ENCODE measurements at places on chromosomes 11 and 22. TPM values are rescaled to one million over a fixed set of nuclear protein-coding genes. Genes with fewer than 3 reads are reported as not detected.

SLC29A2 gene
- total RNA-seq: 3.1 TPM

USP2 gene
- 100 TPM for total RNA-seq

TMEM132A gene
- total RNA-seq: 39.0 TPM

RAG1 gene
- 1.5 TPM for total RNA-seq

MS4A6A gene
- 21.6 TPM for total RNA-seq

JAML gene
- 3.5 TPM for total RNA-seq

WT1 gene
- 189 TPM for total RNA-seq

ANO1 gene
- 10.3 TPM for total RNA-seq

PTPRJ gene
- total RNA-seq: 8.2 TPM

OR5P2 gene
- total RNA-seq: 0.62 TPM

GRAMD1B gene
- 78.9 TPM for total RNA-seq

C22orf31 gene
- 1.8 TPM for total RNA-seq

CELSR1 gene
- total RNA-seq: 21.5 TPM

FIBIN gene
- 5.3 TPM for total RNA-seq

KCNK7 gene
- total RNA-seq: 0.99 TPM

GGTLC2 gene
- total RNA-seq: 21.5 TPM

SLC17A6 gene
- total RNA-seq: not detected

SCGB2A2 gene
- total RNA-seq: not detected

MADD gene
- 103 TPM for total RNA-seq

CNTF gene
- total RNA-seq: 1.3 TPM

F2 gene
- total RNA-seq: 2.4 TPM

OR10G7 gene
- not detected for total RNA-seq

MRGPRE gene
- total RNA-seq: 1.0 TPM

GPR83 gene
- total RNA-seq: 0.74 TPM

OR8D1 gene
- total RNA-seq: not detected

LRRC74B gene
- 3.0 TPM for total RNA-seq

C22orf15 gene
- 0.68 TPM for total RNA-seq

TIMP3 gene
- 201 TPM for total RNA-seq
